ENCODE measurements at places on chromosomes 11 and 22.

- no peak for DNase-seq
Measured at GRCh38 chr22:37844904-37845329, 783 bp upstream of the ANKRD54 start.

DNA sequence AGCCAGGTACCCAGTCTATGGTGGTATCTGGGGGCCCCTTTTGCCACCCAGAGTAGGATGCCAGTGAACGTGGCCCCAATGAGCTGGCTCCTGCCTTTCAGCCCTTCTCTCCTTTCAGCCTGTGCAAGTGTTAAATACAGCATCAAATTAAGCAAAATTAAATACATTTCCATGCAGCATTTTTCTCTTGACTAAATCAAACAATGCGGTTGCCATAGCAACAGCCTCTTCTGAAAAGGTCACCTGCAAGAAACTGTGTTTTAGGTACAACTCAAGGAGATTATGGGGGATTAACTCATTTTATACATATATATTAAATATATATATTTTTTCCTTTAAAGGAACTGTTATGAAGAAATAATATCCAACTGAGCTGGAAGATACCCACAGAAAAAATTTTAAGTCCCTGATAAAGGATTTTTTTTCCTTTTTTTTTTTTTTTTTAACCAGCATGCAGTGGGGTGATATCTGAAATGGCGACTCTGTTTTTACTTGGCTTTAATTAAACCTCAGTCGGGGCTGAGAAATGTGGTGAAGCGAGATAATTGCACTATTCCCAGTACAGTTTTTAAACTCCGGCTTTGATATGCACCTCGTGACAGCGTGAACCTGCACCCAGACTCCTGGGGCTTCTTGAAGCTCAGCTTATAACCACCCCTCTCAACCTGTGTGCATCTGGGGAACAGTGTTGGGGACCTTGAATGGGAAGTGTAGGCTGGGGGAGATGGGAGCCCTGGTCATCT, 115.3 kb downstream of the PKNOX2 start:
- DNase-seq: no peak

GRCh38 chr22:27846910-27847309, 45.4 kb upstream of the MN1 start:
- no peak for DNase-seq

DNA sequence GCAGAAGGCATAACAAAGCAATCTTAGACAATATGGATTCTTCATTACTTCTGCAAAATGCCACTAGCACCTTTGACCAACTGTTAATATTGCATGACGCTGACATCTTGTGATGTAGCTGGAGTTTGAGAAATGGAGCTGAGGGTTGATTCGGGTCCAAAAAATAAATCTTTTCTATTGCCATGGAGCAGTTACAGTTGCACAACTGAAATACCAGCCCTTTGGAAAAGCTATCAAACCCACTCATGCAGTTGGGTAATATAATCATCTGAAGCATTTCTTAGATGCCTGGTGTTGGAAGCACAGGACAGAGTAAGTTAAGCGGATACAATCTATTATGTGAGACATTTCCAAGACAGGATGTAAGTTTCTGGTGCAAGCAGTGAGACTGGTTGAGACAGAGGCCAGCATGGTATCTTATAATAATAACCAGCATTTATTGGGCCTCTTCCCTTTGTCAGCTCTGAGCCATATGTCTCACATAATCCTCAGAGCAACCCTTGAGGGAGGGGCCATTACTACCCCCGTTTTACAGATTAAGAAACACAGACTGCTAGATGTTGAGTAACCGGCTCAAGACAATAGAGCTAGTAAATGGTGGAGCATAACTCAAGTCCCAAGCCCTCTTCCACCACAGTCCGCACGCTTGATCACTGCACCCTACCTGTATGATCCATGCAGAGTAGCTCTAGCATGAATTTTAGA, 74.9 kb upstream of the CAPRIN1 start:
- DNase-seq: no peak

DNA sequence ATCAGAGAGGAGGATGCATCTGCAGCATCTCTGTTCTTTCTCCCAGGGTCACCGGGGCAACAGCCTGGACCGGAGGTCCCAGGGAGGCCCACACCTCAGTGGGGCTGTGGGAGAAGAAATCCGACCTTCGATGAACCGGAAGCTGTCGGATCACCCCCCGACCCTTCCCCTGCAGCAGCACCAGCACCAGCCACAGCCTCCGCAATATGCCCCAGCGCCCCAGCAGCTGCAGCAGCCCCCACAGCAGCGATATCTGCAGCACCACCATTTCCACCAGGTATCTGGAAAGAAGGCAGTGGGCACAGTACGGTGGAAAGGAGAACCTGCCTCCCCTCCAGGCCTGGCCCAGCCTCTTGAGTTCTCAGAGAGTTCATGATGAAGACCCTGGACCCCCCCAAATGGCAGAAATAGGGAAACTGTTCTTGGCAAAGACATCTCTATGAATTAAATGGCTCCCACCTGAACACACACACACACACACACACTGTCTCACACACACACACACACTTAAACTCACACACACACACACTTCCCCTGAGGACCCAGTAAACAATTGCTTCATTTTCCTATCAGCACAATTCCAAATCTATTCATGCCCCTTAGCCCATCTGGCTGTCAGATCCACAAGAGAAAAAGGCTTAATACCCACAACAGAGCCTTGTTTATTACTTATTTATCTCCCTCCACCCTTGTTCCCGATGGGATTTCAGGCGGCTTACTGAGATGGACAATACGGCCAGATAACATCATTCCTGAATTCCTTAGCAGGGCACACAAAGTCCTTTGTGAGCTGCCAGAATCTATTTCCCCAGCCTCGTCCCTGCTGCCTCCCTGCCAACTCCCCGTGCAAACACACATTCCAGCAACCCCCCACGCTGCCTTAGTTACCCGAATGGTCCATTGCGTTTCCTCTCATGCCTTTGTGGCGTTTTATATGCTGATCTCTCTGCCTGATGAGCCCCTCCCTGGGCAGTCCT, 8.1 kb downstream of the TMA7B start:
- DNase-seq: no peak

- no peak for DNase-seq
Measured at GRCh38 chr22:25025491-25026400, 73.2 kb downstream of the KIAA1671 start.

Measured in esophagus squamous epithelium (tissue), 5 donors.